AML-193 (cell line): ENCODE measurements at places on chromosomes 3 and 15.

DNA sequence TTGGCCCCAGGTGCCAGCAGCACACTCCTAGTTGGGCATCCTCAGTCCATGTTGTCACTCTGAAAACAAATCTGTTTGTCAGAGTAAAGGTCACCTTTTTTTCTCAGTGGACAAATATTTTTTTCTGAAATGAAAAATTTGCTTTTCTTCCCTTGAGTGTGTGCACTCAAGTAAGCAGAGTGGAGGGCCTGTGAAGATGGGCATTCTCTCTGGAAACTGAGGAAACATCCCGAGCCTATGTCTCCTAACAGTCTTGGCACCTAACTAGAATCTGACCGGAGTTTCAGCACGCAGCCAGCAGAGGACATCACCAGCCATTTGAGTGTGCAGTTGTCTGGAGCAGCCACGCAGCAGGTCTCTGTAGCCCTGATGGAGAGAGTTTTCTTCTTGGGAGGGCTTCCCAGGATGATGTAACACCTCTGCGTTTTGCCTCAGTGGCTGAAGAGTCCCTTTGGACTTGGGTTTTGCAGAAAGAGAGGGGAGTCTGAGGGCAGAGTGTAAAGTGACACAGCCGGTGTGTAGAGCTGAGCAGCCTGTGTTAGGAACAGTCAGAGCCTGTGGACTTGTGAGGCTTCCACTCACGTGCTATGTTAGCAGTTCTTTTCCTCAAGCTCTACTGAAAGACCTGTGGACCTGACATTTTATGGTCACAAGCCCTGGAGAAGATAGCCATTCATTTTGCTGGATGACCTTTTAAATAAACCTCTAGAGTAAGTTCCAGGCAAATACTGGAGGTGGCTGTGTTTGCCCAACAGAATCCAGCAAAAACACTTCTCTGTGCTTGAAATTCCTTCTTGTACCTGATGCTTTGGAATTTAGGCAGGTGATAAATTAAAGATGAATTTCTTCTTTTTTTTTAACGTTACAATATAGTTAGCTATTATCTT, 51.6 kb downstream of the ABHD2 start:
- DNase-seq = peak; percentile 0

- DNase-seq = no peak
Observed at GRCh38 chr15:98002866-98003265, 42.4 kb downstream of the ARRDC4 start.

GRCh38 chr3:147370349-147370748, 36.0 kb downstream of the ZIC4 start:
- no peak for DNase-seq

DNA sequence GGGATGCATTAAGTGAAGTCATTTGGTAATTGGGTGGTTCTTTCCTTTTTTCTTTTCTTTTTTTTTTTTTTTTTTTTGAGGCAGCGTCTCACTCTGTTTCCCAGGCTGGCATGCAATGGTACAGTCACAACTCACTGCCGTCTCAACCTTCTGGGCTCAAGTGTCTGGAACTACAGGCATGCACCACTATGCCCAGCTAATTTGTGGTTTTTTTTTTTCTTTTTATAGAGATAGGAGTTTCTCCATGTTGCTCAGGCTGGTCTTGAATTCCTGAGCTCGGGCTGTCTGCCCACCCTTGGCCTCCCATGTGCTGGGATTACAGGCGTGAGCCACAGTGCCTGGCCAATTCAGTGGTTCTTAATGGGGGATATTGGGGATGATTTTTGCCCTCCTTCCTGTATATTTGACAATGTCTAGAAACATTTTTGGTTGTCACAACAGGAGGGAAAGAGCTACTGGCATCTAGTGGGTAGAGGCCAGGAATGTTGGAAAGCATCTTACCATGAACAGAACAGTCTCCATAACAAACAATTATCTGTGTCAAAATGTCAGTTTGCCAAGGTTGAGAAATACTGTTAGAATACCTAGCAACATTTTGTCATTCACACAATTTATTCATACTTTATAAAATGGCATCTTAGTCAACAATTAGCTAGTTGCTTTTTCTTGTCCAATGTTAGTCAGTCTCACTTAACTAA, 79.4 kb upstream of the CNTN3 start:
- DNase-seq = no peak

DNA sequence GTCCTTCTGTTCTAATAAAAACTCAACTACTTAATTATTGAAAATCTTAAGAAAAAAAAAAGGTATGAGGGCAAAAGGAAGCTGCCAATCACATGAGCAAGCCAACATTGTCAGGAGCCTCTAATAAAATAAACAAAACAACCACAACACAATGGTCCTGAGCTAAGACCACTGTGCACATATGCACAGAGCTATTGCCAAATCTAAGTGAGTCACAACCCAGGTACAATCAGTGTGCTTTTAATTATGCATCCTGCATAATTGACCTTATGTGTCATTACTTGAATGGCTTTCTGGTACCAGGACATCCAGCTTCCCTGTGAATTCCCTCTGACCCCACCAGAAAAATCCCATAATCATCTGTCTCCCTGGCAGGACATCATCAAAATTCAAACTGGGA, 639.8 kb downstream of the MAGI1 start:
- no peak for DNase-seq

DNA sequence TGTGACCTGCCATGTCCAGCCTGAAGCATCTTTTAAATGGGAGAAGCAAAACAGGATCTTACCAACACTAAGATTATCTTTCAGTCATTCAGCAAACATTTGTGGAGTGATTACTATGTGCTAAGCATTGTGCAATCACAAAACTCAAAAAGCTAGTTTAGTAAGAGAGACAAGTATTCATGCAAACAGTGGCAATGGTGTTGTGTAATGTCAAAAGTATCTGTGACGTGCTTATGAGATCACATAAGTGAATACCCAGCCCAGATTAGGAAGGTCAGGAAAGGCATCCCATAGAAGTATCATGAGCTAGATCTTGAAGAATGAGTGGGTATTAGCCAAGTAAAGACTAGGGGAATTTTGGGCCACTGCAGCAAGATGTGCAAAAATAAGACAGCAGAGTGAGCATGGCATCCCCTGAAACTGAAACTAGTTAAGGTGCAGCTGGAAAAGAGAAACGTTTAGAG, 32.1 kb downstream of the SEC62 start:
- DNase-seq = peak; percentile 43

DNA sequence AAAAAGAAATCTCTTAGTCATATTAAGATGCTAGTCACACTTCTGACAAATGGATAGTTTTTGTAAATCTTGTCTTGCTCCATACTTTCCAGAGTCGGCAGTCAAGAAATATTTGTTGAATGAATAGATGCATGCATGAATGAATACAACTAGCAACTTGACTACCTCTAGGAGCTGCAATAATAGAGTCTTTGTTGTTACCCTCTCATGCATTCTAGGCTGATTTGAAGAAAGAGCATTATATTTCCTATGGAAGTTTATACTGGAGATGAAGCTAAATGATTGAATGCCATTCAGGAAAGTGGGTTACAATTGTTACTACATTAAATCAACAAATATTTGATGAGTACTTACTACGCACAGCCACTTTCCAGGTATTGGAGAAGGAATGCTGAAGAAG, 18.1 kb upstream of the TRAT1 start:
- DNase-seq = no peak
